ENCODE measurements at places on chromosomes 1 and 21. TPM values are rescaled to one million over a fixed set of nuclear protein-coding genes. Genes with fewer than 3 reads are reported as not detected.

Gene F5
- total RNA-seq: not detected

Gene CELA2A
- not detected for total RNA-seq

Gene UBQLN4
- total RNA-seq: 12.8 TPM

Gene CREG1
- 56.6 TPM for total RNA-seq

Gene UAP1
- 262 TPM for total RNA-seq

Gene ANKRD65
- 0.87 TPM for total RNA-seq

Gene SLC44A3
- 1.2 TPM for total RNA-seq

Gene TBX15
- total RNA-seq: not detected

Gene SPATA17
- total RNA-seq: 0.50 TPM

Data from uterine smooth muscle cell (primary cell).